Progenitor cell of endocrine pancreas (in vitro differentiated cells): ENCODE measurements at places on chromosomes 4 and X. TPM values are rescaled to one million over a fixed set of nuclear protein-coding genes. Genes with fewer than 3 reads are reported as not detected.

Gene CACNA1F
- total RNA-seq = 0.19 and 0.64 TPM in 2 replicates

- H3K4me3 ChIP-seq = no peak overlapping the region
- H3K36me3 ChIP-seq = no peaks in the 10 kb centered on the region
- no peak overlapping the region for H3K27ac ChIP-seq
- DNase-seq = no peak
- peaks cover under 1% of the 10 kb centered on the region for H3K4me1 ChIP-seq
- peaks cover 13% of the 10 kb centered on the region for H3K27me3 ChIP-seq
Observed at GRCh38 chrX:25156323-25156722, 140.6 kb upstream of the ARX start.

GRCh38 chr4:41133454-41134018, 80.8 kb downstream of the APBB2 start:
- peaks cover 3% of the 10 kb centered on the region for H3K36me3 ChIP-seq
- no peak overlapping the region for H3K4me3 ChIP-seq
- peaks cover 61% of the 10 kb centered on the region for H3K4me1 ChIP-seq
- H3K27me3 ChIP-seq = peaks cover 6% of the 10 kb centered on the region
- peak overlapping the region; percentile 67 for H3K27ac ChIP-seq

DNA sequence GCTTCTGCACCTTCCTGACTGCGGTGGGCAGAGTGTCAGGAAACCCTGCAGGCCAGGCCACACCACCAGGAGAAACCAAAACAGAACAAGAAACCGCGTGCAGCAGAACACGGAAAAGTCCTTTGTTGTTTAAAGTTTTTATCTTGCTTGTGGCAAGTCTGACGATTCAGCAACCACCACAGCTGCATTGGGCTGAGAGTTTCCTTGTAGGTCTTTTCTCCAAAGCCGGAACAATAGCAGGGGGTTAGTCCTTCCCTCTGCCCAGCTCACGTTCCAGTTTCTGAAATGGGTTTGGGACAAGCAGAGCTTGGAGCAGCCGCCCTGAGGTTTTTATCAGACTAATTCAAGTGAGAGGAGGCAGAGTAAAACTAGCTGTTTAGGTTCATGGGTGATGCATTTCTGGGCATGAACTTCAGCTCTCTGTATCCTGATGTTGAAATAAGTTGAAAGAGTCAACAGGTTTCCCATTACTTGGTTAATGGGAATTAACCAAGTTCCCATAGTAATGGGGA, 216.9 kb downstream of the PTTG2 start:
- no peaks in the 10 kb centered on the region for H3K27me3 ChIP-seq
- DNase-seq = no peak
- no peak overlapping the region for H3K4me3 ChIP-seq
- peaks cover 22% of the 10 kb centered on the region for H3K36me3 ChIP-seq
- H3K27ac ChIP-seq = peak overlapping the region; percentile 39

Gene FAM53A
- total RNA-seq = 2.4 and 3.0 TPM in 2 replicates

GRCh38 chr4:100492129-100492528, 25.7 kb downstream of the EMCN start:
- no peak overlapping the region for H3K4me3 ChIP-seq
- H3K4me1 ChIP-seq = no peaks in the 10 kb centered on the region
- no peak overlapping the region for H3K27ac ChIP-seq
- H3K27me3 ChIP-seq = no peaks in the 10 kb centered on the region

GRCh38 chr4:139682309-139682708, 16.7 kb downstream of the MGST2 start:
- no peak overlapping the region for H3K4me3 ChIP-seq
- H3K27ac ChIP-seq = peak overlapping the region; percentile 80
- no peaks in the 10 kb centered on the region for H3K27me3 ChIP-seq
- DNase-seq = no peak
- peaks cover 75% of the 10 kb centered on the region for H3K36me3 ChIP-seq

Gene VEGFC
- 0.38 and 0.67 TPM in 2 replicates for total RNA-seq

- DNase-seq = no peak
- H3K36me3 ChIP-seq = peaks cover 35% of the 10 kb centered on the region
- no peaks in the 10 kb centered on the region for H3K4me1 ChIP-seq
- no peaks in the 10 kb centered on the region for H3K27me3 ChIP-seq
Observed at GRCh38 chr4:1834047-1834775, 21.7 kb downstream of the LETM1 start.

Gene XIAP
- total RNA-seq = 35.3 and 37.5 TPM in 2 replicates

Gene TMPRSS11B
- not detected in 2 replicates for total RNA-seq

Gene AREG
- total RNA-seq = 2.2 and 3.6 TPM in 2 replicates

DNA sequence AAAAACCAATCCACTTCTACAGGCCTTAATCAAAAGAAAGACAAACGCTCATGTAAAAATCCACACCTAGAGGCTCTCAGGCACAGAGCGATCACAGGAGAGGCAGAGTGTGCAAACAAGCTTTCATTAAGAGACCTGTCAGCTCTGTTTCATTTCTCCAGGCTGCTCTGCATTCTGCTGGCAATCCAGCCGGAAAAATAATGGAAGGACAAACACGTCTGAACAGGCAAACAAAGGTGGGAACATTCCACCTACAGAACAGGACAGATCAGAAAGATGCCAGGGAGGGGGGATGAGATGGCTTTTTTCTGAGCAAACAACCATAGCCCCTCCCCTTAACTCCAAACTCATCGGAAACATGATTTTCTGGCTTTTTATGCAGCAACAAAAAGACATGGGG, 9.7 kb downstream of the SOD3 start:
- peaks cover 34% of the 10 kb centered on the region for H3K27me3 ChIP-seq
- no peak overlapping the region for H3K4me3 ChIP-seq
- peak overlapping the region; percentile 69 for H3K27ac ChIP-seq
- H3K4me1 ChIP-seq = peaks cover 21% of the 10 kb centered on the region
